ENCODE measurements at places on chromosomes 2 and 18.

DNA sequence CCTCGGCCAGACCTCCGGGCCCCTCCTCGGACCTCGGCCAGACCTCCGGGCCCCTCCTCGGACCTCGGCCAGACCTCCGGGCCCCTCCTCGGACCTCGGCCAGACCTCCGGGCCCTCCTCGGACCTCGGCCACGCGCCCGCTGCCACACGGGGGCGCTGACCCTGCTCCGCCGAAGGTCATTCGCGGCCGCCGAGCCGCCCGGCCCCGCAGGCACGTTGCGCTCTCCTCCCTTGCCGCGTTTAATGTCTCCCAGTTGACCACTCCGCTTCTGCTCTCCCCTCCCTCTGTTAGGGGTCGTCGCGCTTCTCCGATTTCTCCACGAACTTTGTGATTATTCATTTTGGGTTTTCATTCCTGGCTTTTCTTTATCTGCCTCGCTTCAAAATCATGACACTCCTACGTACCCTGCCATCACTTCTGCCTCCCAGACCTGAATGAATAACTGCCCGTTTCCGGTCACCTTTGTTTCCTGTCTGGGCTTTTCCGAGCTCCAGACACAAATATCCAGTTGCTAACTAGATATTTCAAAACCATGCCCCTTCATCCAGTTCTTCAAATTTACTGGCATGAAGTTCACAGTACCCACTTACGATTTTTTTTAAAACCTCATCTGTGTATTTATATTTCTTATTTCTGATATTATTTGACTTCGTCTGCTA, 14.8 kb upstream of the COLEC12 start:
- no peak for DNase-seq

DNA sequence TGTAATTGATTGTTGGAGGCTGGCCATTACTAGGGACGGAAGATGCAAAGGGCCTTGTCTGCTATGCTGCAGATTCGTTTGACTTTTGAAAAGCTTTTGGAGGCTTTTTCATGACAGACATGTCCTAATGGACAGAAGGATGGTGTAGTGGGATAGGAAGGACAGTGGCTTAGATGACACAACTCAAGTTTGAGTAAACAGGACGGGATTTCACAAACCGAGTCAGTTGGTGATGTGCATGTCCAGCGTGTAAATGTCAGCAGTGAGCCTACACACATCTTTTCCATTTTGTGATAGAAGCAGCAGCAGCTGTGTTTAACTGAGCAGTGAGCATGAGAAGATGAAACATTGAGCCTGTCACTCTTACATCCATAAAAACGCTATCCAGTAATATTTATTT, 76.0 kb downstream of the NCK2 start:
- DNase-seq, result no peak

GRCh38 chr2:7703048-7703447, 785.8 kb downstream of the RNF144A start:
- no peak for DNase-seq

- DNase-seq, result no peak
Observed at GRCh38 chr2:26011990-26012856, 21.7 kb upstream of the RAB10 start.

- DNase-seq, result no peak
Observed at GRCh38 chr2:30701782-30702181, 105.5 kb downstream of the CAPN13 start.

GRCh38 chr2:221981912-221982470, 316.8 kb downstream of the PAX3 start:
- DNase-seq, result no peak

GRCh38 chr18:12011957-12012549, 30.7 kb downstream of the IMPA2 start:
- DNase-seq, result no peak

GRCh38 chr18:9244376-9244775, 90.2 kb upstream of the TWSG1 start:
- DNase-seq, result no peak

DNA sequence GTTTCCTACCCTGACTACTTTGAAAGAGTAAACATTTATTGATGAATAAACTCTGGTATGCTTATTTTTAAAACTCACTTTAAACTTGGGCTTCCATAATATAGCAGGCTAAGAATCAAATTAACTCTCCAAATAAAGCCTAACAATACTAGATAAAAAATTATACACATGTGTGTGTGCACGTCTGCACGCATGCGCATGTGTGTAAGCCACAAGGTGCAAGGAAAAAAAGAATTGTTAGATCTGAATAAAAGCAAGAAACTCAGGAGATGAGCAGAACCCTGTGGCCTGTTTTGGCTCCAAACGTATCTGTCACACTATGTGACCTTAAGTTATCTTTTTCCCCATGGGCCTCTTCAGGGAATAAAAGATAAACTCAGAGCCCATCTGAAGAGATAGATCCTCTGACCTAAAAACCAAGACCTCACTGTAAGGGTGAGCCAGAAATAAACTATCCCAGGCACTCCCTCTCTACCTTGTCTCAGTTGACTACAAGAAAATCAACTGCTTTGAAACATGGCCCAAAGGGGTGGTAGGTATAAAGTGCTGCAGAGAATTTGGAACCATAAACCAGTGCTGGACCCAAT, 6.3 kb downstream of the HDHD2 start:
- DNase-seq, result no peak

GRCh38 chr18:11054497-11054896, 94.9 kb downstream of the PIEZO2 start:
- DNase-seq, result no peak

DNA sequence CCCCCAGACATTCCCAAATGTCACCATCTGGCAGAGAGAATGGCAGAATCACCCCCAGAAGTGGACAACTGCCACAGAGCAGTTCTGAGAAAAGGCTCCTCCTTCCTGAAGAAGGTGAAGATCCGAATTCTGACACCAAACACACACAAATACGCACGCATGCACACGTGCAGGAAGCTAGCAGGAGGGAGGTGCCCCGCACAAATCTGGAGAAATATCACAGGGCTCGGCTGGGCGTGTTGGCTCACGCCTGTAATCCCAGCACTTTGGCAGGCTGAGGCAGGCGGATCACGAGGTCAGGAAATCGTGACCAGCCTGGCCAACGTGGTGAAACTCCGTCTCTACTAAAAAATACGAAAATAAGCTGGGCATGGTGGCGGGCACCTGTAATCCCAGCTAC, 38.5 kb upstream of the ATG16L1 start:
- no peak for DNase-seq

DNA sequence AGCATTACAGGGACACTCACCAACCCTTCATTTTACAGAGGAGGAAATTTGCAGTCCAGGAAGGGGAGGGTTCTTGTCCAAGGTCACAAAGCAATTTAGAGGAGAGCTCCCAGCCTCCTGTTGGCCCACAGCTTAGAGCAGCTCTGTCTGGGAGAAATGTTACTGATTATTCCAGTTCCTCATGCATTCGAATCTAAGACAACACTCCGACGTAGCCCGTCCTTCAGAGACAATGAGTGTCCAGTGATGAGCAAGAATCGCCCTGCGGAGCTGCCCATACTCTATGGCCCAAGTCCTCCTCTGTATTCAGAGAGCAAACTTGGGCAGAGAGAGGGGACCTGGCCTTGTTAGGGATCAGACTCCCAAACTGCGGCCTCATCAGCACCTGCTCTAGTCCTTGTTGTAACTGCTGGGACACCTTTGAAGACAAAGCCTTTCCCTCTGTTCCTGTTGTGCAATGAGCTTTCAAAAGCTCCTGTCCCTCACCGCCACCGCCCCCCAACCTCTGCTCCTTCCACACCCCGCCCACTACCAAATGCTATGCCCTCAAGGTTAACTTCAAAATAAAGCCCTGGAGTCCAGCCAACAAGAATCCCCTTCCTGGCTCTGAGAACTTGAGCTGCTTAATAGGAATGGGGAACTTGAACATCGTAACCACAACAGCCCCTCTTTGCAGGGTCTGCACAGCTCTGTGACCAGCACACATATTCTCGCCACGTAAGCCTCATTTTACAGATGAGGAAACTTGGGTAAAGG, 234.8 kb upstream of the SMAD2 start:
- DNase-seq, result no peak

DNA sequence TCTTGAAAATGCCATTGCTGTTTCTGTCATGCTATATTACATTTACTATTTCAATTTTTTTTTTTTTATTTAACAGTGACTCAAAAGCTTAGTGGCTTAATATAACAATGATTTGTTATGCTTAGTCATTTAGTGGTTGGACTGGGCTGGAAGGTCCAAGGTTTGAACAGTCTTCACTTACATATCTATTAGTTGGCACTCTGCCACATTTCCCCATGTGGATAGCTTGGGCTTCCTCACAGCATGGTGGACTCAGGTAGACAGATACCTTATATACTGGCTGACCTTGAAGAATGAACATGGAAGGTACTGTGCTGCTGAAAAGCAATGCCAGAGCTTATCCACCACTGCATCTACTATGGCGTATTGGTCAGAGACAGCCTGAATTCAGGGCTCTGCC, 909.5 kb upstream of the SOX11 start:
- DNase-seq, result no peak

GRCh38 chr2:216133397-216133796, 24.2 kb downstream of the XRCC5 start:
- DNase-seq, result no peak

- no peak for DNase-seq
Observed at GRCh38 chr2:848099-848498, 102.5 kb upstream of the SNTG2 start.

DNA sequence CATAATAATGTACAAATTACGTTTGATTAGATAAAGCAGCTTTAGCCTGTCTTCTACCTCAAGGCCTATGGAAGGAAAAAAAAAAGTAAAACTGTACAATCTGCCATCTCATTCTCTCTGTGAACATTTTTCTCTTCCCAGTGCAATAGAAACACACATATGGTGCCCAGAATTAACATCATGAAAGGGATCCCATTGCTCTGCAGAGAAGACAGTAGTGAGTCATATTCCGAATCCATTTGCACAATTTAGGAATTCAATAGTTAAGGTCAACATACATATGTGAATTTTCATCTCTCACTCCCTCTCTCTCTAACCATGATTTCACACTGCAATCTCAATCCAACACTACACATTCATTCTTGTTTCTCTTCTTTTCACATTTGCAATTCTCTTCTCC, 640.9 kb upstream of the SOX11 start:
- no peak for DNase-seq

DNA sequence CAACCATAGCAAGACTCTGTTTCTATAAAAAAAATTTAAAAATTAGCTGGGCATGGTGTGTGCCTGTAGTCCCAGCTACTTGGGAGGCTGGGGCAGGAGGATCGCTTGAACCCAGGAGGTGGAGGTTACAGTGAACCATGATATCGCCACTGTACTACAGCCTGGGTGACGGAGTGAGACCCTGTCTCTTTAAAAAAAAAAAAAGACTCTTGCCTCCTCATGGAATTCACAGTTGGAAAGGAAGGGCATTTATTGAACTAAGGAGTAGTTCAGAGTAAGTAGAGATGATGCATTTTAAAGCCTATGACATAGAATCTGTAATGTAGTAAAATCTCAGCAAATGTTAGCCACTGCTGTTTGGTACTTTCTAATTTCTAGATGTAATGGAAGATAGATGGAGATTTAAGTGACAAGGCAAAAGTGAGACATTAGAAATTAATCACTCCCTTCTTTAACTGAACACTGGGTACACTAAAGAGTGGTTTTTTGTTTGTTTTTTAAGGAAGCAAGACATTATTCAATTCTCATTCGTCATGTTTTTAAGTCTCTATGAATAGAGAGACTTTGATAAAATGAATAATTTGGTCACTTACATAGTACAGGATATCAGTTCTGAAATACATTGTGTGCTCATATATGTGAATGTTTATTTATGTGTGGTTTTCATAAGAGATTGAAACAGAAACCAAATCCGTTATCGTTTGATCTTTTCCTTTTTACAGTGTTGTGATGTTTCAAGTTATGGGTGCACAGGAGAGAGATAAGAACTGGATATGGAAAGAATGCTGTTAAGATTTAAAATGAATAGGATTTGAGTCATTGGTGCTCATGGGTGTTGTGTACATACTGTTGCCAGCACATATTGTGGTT, 186.1 kb upstream of the STON1 start:
- no peak for DNase-seq

GRCh38 chr2:12455661-12456060, 261.1 kb upstream of the TRIB2 start:
- no peak for DNase-seq

GRCh38 chr18:79693561-79694205, 14.1 kb downstream of the CTDP1 start:
- no peak for DNase-seq

- DNase-seq, result no peak
Observed at GRCh38 chr2:150778828-150779227, 291.4 kb upstream of the RND3 start.

DNA sequence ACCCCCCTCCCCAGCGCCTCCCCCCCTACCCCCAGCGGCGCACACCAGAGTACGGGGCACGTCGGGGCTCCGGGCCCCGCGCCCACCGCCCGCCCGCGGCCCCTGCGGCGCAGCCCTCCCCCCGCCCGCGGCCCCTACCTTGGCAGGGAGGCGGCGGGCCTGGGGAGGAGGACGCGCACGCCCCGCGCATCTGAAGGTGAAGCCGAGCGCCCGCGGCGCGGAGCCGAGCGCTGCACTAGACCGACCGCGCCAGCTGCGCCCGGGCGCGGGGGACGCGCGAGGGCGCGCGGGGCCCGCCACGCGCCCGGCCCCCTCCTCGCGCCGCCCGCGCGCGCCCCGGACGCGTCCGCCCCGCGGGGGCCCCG, at the start of gene ZNF516:
ZNF516 (minus strand) TSS at position 237 of the 365 bp plus-strand sequence. CDS start 52,188 bp downstream, outside the sequence.
- no peak for DNase-seq

DNA sequence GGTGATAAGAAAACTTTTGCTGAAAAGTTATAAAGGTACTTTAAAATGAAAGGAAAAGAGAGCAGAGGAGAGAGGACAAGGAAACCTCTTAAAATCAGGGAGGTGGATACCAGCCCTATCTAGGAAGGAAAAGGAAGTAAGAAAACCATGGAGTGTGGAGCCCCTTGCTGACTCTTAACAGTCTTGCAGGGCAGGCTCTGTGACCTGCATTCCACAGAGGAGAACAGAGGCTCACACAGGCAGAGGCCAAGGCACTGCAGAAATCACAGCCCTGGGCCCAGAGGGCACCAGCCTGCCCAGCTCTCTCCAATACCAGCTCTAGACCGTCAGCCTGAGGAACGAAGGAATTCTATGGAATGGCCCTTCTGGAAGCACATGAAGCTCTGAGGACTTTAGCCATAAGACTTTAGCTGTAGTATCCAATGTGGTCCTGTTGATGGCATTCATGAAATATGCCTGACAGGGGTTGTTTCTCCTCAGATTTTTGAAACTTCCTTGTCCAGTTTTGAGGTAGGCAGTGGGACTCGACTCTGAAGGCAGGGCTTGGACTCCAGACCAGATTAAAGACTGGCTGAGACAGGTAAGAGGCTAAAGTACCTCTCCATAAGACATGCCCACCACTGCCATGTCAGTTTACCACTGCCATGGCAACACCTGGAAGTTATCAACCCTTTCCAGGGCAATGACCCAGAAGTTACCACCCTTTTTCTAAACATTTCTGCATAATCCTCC, 216.3 kb downstream of the ANAPC1 start:
- no peak for DNase-seq

GRCh38 chr2:98455494-98455976, 10.9 kb downstream of the INPP4A start:
- no peak for DNase-seq

DNA sequence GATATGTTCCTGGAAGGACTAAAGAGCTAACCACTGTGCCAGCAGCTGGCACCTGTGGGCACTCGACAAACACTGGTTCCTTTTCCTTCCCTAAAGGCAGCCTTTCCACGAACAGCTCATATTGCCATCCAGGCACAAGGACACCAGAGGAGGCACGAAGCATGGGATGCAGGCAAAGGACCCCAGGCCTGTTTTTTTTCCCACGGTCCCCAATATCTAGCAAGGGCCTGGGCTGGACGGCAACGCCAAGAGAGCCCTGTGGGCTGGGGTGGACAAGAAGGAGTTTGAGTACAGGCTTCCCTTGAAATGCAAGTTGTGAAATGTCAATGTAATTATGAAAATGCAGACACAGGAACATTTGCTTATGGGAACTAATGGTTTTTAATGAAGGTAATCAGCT, 135.9 kb downstream of the CYP26B1 start:
- DNase-seq, result no peak

Data from activated CD4-positive, alpha-beta T cell treated with anti-CD3 and anti-CD28 coated beads, Interleukin-2, amount 50 U/mL, for 4 hours (primary cell).